GM20000 (cell line): ENCODE measurements at places on chromosomes 1 and 21.

GRCh38 chr1:181106479-181106878 is 18.0 kb downstream of the IER5 start:
- no peak for DNase-seq

DNA sequence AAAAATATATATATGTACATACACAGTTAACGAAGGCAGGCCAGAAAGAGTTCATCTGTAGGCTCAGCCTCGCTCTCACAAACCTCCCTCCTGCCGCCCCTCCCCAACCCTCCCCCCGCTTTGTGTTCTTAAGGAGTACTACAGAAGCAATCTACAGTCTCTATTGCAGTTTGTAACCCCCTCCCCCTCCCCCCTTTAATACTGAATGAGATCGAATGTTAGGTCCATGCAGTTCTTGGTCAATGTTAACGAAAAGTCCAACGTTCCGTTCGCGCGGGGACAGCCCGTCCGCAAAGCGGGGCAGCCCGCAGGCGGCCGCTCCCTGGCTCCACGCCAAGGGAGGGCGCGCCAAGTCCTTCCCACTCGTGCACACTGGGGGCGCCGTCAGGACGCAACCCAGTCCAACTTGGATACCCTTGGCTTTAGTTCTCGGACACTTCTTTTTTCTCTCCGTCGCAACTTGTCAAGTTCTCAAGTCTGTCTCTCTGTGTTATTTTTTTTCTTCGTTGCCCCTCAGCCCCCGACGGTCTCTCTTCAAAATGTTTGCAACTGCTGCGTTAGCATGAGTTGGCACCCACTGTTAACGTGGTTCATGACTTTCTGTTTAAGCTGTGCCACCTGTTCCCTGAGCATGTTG is 2.2 kb downstream of the JUN start:
- DNase-seq = peak; percentile 47

- DNase-seq = no peak
Measured at GRCh38 chr1:21939650-21940374, 2.7 kb upstream of the HSPG2 start.

GRCh38 chr1:76257823-76258222 is 183.3 kb downstream of the ST6GALNAC3 start:
- DNase-seq = no peak

- DNase-seq = no peak
Measured at GRCh38 chr1:222275729-222276465, 272.0 kb downstream of the HHIPL2 start.

GRCh38 chr1:84415396-84415795 is 17.1 kb downstream of the DNASE2B start:
- DNase-seq = no peak
